GM18507 (cell line): ENCODE measurements at places on chromosomes 12 and 14.

GRCh38 chr14:96582411-96582961 is 80.3 kb downstream of the PAPOLA start:
- no peak for DNase-seq

GRCh38 chr12:48717252-48717695 is 767 bp upstream of the CCNT1 start:
- no peak for DNase-seq

DNA sequence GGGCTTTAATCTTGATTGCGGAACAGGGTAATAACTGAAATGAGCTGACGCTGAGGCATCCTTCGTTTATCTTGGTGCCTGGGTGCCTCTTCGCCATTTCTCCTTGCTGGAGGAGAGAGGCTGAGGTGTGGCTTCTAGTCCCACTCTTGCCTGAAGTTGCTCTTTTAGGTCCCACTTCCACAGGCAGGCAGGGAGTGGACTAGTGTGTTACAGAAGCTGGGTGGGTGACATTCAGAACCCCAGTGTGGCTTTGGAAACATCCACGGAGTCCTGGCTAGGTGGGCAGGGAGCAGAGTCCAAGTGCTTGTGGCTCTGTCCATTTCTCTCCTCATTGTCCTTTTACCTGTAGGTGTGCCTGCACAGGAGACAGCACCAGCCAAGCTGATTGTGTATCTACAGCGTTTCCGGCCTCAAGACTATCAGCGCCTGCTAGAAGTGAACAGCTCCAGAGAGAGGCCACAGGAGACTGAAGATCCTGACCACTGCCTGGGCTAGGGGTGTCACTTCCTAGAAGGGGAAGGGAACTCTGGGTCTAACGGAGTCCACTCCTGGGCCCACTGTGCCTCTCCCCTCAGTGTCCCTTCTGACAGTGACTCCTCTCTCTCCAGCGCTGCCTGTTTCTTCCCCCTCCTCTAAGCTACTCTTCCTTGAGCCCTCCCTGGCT is 2.4 kb downstream of the THTPA start:
- DNase-seq = no peak

DNA sequence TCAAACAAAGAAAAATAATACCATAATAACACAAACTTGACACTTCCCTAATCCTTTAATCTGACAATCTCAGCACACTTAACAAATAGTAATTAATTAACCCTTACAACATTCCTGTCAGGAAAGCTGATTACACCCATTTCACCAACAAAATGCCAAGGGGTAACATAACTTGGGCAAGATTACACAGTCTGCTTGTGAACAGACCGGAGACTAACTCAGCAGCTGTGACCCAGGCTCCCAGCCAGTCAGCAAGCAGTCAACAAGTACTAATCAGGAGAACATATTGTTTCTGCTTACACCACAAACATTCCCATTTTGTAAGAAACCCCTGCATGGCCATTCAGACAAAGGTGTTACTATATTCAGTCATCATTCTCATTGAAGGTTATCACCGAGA is 592.5 kb upstream of the FLRT2 start:
- no peak for DNase-seq
